Omental fat pad (tissue), 4 donors: ENCODE measurements at places on chromosomes 2 and 18. TPM values are rescaled to one million over a fixed set of nuclear protein-coding genes. Genes with fewer than 3 reads are reported as not detected.

AFF3 gene
- 2.5 TPM for total RNA-seq

GCG gene
- total RNA-seq: not detected

IL1A gene
- total RNA-seq: 2.2 TPM

BCL11A gene
- 5.0 TPM for total RNA-seq

ZNF516 gene
- total RNA-seq: 11.2 TPM

GPR45 gene
- not detected for total RNA-seq

FLACC1 gene
- 2.1 TPM for total RNA-seq

SKA1 gene
- not detected for total RNA-seq

C2orf66 gene
- total RNA-seq: 0.38 TPM

REG3G gene
- total RNA-seq: not detected

GPAT2 gene
- 15.8 TPM for total RNA-seq

SPDYA gene
- total RNA-seq: 1.9 TPM
